ENCODE measurements at places on chromosomes 6 and 20. TPM values are rescaled to one million over a fixed set of nuclear protein-coding genes. Genes with fewer than 3 reads are reported as not detected.

The HLA-DOA gene
- polyA plus RNA-seq, result 3.0 TPM

The SNRPB2 gene
- 93.3 TPM for polyA plus RNA-seq

The DZANK1 gene
- polyA plus RNA-seq, result 10.2 TPM

The RIPPLY2 gene
- polyA plus RNA-seq, result not detected

The COL19A1 gene
- 0.75 TPM for polyA plus RNA-seq

The GABBR1 gene
- polyA plus RNA-seq, result 112 TPM

The TMEM151B gene
- 0.88 TPM for polyA plus RNA-seq

The SAPCD1 gene
- polyA plus RNA-seq, result 8.5 TPM

The ALDH8A1 gene
- 2.4 TPM for polyA plus RNA-seq

The ADAM33 gene
- 7.5 TPM for polyA plus RNA-seq

The SIRPD gene
- polyA plus RNA-seq, result not detected

The RFX6 gene
- polyA plus RNA-seq, result 2.6 TPM

The SLC22A7 gene
- polyA plus RNA-seq, result 0.07 TPM

The DEFB112 gene
- not detected for polyA plus RNA-seq

The MMP24OS gene
- polyA plus RNA-seq, result 33.4 TPM

The SCGN gene
- polyA plus RNA-seq, result 1.6 TPM

The C20orf144 gene
- 0.26 TPM for polyA plus RNA-seq

The LY86 gene
- 1.4 TPM for polyA plus RNA-seq

The MAPK13 gene
- 15.7 TPM for polyA plus RNA-seq

The DNAH8 gene
- 0.23 TPM for polyA plus RNA-seq
